ENCODE measurements at places on chromosomes 1 and 21. TPM values are rescaled to one million over a fixed set of nuclear protein-coding genes. Genes with fewer than 3 reads are reported as not detected.
A peak's percentile ranks its signal among the peaks of the same experiment; 100 is the strongest.

DNA sequence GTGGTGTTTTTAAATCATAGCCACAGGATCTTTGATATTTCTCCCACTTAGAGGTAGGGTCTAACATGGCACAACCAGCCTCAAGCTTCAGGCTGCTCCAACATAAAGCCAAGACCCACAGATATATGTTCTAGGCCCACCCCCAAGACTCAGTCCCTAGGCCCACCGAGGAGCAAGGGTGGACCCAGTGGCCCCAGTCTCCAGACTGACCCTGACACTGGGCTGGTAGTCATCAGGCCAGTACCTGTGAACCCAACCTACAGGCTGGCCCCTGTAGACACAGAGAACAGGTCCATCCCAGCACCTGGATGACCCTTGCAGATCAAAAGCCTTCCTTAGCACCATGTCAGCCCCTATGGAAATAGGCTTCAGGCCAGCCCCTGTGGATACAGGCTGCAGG, 60.5 kb downstream of the NEGR1 start:
- no peak for DNase-seq

- DNase-seq = no peak
Measured at GRCh38 chr1:160367934-160368923, 1.4 kb downstream of the NHLH1 start.

- DNase-seq = no peak
Measured at GRCh38 chr1:89842567-89843272, 21.9 kb downstream of the LRRC8D start.

GRCh38 chr21:45874716-45875415, 106.7 kb upstream of the COL6A1 start:
- DNase-seq = peak; percentile 29

DNA sequence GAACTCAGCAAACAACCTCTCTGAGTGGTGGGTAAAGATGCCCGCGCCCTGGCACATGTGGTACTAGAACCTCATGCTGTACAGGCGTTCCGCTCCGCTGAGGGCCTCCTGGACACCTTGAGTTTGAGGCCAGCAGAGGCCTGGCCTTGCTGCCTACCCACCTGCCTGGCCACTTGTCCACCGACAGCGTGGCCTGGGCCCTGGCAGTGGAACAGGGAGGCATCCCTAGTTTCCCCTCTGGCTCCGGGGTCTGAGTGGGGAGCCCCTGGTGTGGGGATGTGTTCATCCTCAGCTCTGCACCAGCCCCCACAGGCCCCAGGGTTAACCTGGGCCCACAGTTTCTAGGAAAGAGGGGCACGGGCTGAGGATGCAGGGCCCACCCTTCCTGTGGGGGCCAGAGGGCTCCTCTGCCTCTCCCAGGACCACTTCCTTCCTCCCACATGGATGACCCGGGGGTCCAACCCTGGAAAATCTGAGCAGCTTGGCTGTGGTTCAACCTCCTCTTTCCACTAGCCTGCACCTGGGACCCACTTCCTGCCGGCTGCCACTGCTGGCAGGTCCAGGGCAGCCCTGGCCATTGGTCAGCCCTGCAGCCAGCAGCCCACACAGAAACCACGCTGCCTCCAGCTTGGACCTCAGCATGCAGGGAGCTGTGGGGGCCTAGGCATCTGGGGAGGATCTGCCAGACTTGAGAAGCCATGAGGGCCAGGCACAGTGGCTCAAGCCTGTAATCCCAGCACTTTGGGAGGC, 53.3 kb upstream of the COL18A1 start:
- DNase-seq = no peak

GRCh38 chr21:31798842-31799704, 67.2 kb upstream of the SCAF4 start:
- DNase-seq = no peak

DNA sequence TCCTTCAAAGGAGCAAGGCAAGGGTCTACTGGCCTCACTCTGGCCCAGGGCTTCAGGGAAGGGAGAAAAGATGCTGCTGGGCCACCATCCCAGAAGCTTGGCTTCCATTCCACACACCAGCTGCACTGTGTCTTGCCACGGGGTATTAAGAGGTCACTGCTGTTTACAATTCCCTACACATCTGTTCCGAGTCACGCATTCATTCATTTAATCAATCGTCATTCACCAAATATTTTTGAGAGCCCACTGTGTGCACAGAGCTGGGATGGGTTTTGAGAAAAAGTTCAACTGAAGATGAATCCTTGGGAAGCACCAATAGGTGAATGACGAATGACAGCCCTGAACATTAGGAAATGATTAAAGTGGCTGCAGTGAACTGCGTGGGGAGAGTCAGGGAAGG, 101.7 kb downstream of the NAV1 start:
- peak; percentile 48 for DNase-seq

- DNase-seq = no peak
Measured at GRCh38 chr1:202234331-202235002, 40.9 kb downstream of the LGR6 start.

GRCh38 chr1:171931752-171932151, 90.5 kb downstream of the DNM3 start:
- no peak for DNase-seq

- DNase-seq = no peak
Measured at GRCh38 chr1:224932607-224933249, 3.3 kb downstream of the DNAH14 start.

DNA sequence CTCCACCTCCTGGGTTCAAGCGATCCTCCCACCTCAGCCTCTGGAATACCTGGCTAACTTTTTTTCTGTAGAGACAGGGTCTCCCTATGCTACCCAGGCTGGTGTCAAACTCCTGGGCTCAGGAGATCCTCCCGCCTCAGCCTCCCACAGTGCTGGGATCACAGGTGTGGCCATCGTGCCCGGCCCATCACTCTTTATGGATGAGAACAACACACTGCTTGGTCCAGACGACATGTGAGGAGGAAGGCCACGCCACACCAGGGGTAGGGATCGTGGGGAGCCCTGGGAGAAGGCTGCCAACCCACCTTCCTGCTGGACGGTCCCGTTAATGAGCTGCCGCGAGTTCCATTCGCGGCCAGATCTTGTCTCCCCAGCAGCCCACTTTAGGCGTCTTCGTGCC, 5.0 kb upstream of the GABRD start:
- DNase-seq = no peak

GRCh38 chr21:44844256-44844655, 26.4 kb upstream of the SUMO3 start:
- no peak for DNase-seq

GRCh38 chr21:45253180-45253579, 34.5 kb downstream of the POFUT2 start:
- DNase-seq = no peak

- no peak for DNase-seq
Measured at GRCh38 chr1:223235091-223235490, 92.0 kb upstream of the TLR5 start.

DNA sequence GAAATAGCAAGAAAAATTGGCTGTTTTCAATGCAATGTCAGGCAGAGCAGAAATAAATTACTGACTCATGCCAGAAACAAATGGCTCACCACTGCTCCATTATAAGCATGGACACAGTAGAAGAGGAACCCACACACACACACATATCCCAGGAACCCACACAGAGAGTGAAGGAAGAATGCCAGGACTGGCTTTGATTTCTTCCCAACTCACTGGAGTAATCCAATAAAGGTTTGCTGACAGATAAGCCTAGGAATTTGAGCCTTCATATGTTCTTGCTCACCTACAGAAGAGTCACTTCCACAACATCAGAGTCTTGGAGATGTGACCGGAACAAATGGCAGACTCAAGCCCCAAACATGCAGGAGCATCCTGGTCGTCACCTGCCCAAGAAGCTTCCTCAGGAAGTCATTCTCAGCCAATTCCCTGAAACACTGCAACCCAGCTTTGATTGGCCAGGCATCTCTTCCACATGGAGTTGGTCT, 2.2 kb downstream of the SH3BP5L start:
- no peak for DNase-seq

DNA sequence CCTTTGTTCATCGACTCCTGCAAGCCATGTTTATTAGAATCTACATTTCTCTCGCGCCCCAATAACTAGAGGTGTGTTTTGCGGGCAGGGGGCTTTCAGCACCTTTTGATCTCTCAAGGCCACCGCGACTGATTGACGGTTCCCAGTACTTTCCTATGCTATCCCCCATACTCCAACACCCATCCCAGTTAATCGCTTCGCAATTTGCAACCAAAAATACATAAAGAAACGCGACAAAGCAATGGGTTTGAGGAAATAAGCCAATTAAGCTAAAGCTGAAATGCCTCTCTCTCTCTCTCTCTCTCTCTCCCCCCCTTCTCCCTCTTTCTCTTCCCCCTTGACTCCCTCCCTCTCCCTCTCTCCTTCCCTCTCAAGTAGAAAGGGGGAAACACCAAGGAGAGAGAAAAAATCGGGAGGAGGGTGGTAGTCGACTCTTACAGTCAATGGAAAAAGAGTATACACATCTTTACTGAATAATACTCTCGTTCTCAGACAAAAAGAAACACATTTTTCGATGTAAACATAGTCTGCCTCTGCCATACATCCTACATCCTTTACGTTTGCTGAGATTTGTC, 128.0 kb upstream of the DPYD start:
- DNase-seq = no peak

The KCNE2 gene
- not detected for total RNA-seq

The SLC9C2 gene
- not detected for total RNA-seq

The DENND2D gene
- 42.8 TPM for total RNA-seq

The SEMA6C gene
- total RNA-seq = 9.1 TPM

The ADGRL4 gene
- total RNA-seq = 9.3 TPM

The JUN gene
- 135 TPM for total RNA-seq

The IQGAP3 gene
- 2.5 TPM for total RNA-seq

The RAB3B gene
- total RNA-seq = 38.3 TPM

The AADACL4 gene
- not detected for total RNA-seq

The FMN2 gene
- 3.5 TPM for total RNA-seq

The CSF3R gene
- 13.2 TPM for total RNA-seq

The RUNX1 gene
- total RNA-seq = 35.1 TPM

The NBPF6 gene
- total RNA-seq = not detected
